ENCODE measurements at places on chromosomes 6 and 20. TPM values are rescaled to one million over a fixed set of nuclear protein-coding genes. Genes with fewer than 3 reads are reported as not detected.

DNA sequence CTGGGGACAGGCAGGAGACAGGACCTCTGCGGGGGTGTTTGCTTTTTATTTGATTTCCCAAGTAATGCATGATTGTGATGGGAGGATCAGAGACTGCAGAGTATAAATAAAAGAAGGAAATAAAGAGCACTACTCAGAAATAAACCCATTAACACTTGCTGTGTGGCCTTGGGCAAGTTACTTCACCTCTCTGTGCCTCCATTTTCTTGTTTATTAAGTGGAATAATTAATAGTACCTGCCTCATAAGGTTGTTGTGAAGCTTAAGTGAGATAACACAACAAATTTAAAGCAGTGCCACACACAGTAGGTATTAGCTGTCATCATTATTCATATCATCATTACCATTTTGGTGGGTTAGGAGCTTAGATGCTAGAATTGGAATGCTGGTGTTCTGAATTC, 8.1 kb downstream of the CEBPB start:
- DNase-seq, result no peak
- H3K4me3 ChIP-seq, result no peak overlapping the region
- H3K4me1 ChIP-seq, result peaks cover 12% of the 10 kb centered on the region
- no peak overlapping the region for H3K27ac ChIP-seq
- H3K36me3 ChIP-seq, result peaks cover 14% of the 10 kb centered on the region

DNA sequence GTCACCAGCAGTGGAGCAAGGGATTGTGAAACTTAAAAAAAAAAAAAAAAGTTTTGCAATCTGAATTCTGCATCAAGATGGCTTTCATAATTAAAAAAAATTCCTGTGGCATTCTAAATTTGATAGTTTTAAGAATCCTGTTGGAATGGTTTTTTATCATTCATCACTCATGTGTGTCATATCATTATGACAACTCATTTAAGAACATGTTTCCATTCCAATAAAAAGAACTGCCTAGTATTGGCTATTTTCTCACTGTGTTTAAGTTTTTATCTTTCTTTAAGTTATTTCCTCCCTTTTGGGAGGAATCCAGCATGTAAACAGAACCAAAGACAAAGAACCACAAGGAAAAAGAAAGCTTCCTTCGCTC, 26.2 kb upstream of the RHAG start:
- H3K27ac ChIP-seq, result no peak overlapping the region
- H3K4me1 ChIP-seq, result no peaks in the 10 kb centered on the region
- DNase-seq, result no peak
- H3K27me3 ChIP-seq, result no peaks in the 10 kb centered on the region

The TRIM38 gene
- total RNA-seq, result 36.8 TPM

The BTBD3 gene
- 1.5 TPM for total RNA-seq

The SLC17A2 gene
- total RNA-seq, result not detected

The CYB5R4 gene
- 35.7 TPM for total RNA-seq

DNA sequence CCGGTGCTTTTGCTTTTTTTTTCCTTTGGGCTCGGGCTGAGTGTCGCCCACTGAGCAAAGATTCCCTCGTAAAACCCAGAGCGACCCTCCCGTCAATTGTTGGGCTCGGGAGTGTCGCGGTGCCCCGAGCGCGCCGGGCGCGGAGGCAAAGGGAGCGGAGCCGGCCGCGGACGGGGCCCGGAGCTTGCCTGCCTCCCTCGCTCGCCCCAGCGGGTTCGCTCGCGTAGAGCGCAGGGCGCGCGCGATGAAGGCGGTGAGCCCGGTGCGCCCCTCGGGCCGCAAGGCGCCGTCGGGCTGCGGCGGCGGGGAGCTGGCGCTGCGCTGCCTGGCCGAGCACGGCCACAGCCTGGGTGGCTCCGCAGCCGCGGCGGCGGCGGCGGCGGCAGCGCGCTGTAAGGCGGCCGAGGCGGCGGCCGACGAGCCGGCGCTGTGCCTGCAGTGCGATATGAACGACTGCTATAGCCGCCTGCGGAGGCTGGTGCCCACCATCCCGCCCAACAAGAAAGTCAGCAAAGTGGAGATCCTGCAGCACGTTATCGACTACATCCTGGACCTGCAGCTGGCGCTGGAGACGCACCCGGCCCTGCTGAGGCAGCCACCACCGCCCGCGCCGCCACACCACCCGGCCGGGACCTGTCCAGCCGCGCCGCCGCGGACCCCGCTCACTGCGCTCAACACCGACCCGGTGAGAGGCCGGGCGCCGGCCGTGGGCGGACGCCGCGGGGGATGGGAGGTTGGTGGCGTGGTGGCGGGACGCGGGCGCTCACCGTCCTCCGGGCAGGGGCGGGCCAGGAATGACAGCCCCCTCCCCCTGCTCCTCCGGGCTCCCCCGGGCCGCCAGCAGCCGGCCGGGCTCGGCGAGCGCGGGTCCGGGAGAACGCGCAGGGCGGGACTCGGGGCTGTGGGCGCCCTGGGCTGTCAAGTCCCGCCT, 606 bp downstream of the ID4 start:
- peaks cover 46% of the 10 kb centered on the region for H3K27me3 ChIP-seq
- DNase-seq, result no peak
- no peak overlapping the region for H3K27ac ChIP-seq
- no peaks in the 10 kb centered on the region for H3K36me3 ChIP-seq

The NRSN1 gene
- not detected for total RNA-seq

The SMIM26 gene
- 48.9 TPM for total RNA-seq

DNA sequence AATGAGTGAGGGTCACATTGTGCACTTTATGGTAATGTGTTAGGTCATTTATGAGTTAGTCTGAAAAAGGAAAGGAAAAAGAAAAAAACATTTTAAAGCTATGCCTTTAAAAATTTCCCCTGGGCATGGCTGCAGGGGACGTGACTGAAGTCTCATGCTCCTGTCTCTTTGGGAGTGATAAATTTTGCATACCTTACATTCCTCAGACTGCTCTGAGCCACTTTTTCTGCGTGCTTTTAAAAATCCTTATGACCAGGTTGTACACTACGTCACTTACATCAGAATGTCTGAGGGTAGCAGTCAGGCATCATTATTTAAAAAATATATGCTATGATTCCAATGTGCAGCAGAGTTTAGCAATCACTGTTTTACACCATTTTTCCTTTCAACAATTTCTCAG, 121.2 kb downstream of the RFPL4B start:
- DNase-seq, result no peak
- H3K27me3 ChIP-seq, result no peaks in the 10 kb centered on the region
- no peaks in the 10 kb centered on the region for H3K4me1 ChIP-seq
- no peaks in the 10 kb centered on the region for H3K36me3 ChIP-seq

DNA sequence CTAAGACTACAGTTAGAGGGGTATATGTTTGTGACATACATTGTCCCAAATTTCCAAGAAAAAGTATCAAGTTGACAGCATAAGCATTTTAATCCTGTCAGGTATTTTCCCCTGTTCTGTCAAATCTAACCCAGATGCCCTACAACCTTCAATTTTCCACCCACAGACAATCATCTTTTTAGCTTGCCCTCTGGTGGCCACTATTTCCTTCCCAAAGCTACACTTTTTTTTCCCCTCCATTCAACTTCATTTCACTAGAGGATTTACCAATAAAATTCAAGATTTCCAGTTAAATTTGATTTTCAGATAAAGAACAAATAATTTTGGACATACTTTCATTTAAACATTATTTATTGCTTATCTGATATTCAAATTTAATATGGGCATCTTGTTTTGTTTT, 286.6 kb downstream of the TENT5A start:
- H3K27me3 ChIP-seq, result no peaks in the 10 kb centered on the region
- H3K27ac ChIP-seq, result no peak overlapping the region
- no peak for DNase-seq
- H3K36me3 ChIP-seq, result no peaks in the 10 kb centered on the region

GRCh38 chr20:41902346-41902745, 284.2 kb upstream of the CHD6 start:
- no peak overlapping the region for H3K4me3 ChIP-seq
- H3K36me3 ChIP-seq, result no peaks in the 10 kb centered on the region
- no peak for DNase-seq

The TUBB2B gene
- not detected for total RNA-seq

- DNase-seq, result no peak
- H3K36me3 ChIP-seq, result no peaks in the 10 kb centered on the region
- no peak overlapping the region for H3K27ac ChIP-seq
- H3K27me3 ChIP-seq, result no peaks in the 10 kb centered on the region
- no peaks in the 10 kb centered on the region for H3K4me1 ChIP-seq
Observed at GRCh38 chr6:82779041-82779440, 286.6 kb downstream of the UBE3D start.

DNA sequence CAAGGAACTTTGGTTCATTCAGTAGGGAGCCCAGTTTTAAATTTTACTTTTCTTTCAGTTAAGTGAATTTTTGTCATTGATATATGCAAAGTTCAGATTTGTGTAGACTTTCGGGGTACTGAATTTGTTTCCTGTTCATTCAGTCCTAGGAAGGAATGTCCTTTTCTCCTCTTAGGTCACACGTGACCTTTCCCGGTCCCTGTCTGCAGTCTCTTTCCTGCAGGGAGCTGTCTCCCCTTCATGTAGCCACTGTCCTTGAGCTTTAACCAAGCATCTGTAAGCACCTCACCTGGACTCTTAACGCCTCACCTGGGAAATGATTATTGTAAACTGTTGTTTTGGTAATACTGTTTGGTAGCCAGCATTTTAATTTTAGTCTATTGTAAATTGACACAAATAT, 190.7 kb downstream of the ARID1B start:
- H3K4me3 ChIP-seq, result no peak overlapping the region
- H3K4me1 ChIP-seq, result peaks cover 72% of the 10 kb centered on the region
- no peak for DNase-seq
- H3K27ac ChIP-seq, result no peak overlapping the region
- H3K36me3 ChIP-seq, result no peaks in the 10 kb centered on the region

DNA sequence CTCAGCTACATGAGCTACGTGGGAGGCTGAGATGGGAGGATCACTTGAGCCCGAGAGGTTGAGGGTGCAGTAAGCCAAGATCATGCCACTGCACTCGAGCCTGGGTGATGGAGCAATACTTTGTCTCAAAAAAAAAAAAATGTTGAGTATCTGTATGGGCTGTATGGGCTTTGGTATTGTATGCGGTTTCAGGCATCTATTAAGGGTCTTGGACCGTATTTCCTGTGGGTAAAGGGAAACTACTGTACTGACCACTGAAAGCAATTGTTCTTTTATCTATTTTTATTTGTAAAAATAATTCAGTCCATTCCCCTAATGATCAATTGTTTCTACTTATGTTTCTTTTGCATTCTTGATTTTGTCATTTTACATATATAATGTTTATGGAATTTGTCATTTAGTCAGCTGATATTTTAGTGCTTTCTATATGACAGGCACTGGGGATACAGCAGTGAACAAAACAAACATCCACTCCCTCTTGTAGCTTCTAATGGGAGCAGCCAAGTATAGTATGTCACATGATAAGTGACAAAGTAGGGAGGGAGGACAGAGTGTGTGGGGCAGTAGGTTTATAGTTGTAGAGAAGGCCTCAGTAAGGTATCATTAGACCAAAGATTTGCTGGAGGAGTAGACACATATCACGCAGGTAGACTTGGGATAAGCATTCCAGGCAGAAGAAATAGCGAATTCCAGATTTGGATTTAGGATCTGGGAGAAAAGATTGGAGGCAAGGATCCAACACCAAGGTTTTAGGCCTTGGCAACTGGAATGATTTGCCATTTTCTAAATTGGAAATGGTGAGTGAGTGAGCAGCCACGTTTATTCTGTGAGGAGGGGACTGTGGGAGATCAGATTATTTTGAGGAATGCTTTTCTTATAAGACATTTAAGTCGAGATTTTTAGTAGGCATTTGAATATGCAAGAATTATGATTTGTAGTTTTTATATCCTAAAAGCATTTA, 6.0 kb downstream of the PCMT1 start:
- DNase-seq, result no peak
- no peak overlapping the region for H3K4me3 ChIP-seq
- H3K4me1 ChIP-seq, result peaks cover 13% of the 10 kb centered on the region
- H3K27ac ChIP-seq, result no peak overlapping the region

DNA sequence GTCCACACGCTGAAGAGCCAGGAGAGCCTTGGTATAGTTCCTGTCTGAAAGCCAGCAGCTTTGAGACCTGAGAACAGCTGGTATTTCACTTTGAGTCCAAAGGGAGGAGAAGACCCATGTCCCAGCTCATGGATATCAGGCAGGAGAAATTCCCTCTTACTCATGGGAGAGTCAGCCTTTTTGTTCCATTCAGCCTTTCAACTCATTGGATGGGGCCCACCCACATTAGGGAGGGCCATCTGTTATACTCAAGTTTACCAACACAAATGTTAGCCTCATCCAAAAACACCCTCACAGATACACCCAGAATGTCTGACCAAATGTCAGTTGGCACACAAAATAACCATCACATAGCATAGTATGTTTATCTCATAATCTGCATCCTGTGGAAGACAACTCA, 80.1 kb downstream of the GMDS start:
- no peaks in the 10 kb centered on the region for H3K36me3 ChIP-seq
- H3K27me3 ChIP-seq, result no peaks in the 10 kb centered on the region
- no peak for DNase-seq
- no peak overlapping the region for H3K27ac ChIP-seq

The RAB32 gene
- not detected for total RNA-seq
